ENCODE measurements at places on chromosomes 4 and X.

DNA sequence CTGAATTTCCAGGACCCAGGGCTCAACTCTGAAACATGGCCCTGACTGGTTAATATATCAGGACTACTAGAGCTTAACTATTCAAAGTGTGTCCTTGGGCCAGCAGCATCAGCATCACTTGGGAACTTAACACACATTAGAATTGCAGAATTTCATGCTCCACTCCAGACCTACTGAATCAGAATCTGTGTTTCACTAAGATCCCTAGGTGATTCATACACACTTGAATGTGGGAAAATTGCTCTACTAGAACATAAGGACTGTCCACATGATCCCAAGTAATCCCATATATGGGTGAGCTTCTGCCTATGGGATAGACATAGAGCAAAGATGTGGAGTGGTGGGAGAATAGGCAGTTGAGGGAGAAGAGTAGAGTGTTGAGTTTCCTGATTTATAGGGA is 192.5 kb upstream of the CLNK start:
- no peak for DNase-seq

DNA sequence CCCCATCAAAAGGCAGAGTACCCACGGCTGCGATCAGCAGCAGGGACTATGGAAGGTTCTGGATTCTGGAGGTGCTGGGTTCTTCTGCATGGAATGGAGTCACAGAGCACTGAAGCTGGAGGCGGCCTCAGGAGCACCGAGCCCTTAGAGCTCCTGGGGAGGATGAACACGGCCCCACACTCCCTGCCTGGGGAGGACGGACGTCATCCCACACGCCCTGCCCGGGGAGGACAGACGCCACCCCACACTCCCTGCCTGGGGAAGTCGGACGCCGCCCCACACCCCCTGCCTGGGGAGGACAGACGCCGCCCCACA is 9.9 kb downstream of the LRPAP1 start:
- no peak for DNase-seq

DNA sequence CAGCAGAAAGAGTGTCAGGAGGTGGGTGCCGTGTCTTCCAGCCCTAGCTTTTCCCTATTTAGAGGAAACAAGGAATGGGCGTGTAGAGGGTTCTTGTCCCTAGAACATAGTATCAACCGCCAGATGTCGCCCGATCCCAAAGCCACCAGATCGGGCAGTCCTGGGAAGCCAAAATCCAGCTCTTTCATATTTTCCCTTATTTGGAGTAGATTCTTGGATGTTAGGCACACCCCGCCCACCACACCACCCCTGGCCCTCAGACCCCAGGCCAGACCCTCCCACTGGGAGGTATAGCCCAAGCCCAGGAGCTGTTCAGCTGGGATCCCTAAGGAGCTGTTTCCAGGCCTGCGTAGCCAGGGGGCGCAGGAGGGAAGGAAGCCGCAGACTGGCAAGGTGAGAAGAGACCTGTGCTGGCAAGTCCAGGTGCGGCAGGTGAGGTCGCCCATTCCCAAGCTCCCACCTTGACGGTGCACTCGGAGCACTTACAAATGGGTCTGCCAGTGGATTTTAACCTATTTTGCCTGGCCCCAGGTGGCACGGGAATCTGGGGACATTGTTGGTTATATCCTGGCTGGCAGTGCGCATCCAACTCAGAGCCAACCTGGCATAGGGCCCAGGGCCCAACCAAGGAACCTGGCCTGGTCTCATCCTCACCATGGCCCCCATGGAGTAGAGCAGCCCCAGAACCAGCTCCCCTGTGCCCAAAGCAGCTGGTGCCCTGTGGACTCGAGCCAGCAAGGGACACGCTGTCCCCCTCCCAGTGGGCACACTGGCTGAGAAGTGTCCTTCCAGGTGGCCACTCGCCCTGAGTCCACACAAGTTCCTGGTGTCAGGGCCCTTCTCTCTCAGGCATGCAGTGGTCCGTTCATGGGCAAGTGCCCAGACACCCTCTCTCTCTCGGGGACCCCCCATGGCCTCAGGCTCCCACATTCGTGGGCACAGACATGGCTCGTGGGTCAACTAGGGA is 811 bp downstream of the FLNA start:
- DNase-seq = peak; percentile 81

GRCh38 chrX:40663078-40663740 is 15.8 kb upstream of the CXorf38 start:
- DNase-seq = no peak

- no peak for DNase-seq
Measured at GRCh38 chr4:84063619-84064018, 435.5 kb downstream of the NKX6-1 start.

All from right atrium auricular region (tissue), 2 donors.